Omental fat pad (tissue), 4 donors: ENCODE measurements at places on chromosomes 7 and 10. TPM values are rescaled to one million over a fixed set of nuclear protein-coding genes. Genes with fewer than 3 reads are reported as not detected.

WNT8B gene
- not detected for total RNA-seq

SPDYE5 gene
- total RNA-seq, result not detected

PHKG1 gene
- total RNA-seq, result 0.63 TPM

C7orf33 gene
- total RNA-seq, result not detected

SEC31B gene
- total RNA-seq, result 9.3 TPM

MYL7 gene
- total RNA-seq, result not detected
